ENCODE measurements at places on chromosomes 3 and 15. TPM values are rescaled to one million over a fixed set of nuclear protein-coding genes. Genes with fewer than 3 reads are reported as not detected.

Gene CFAP91
- 20.3 TPM for polyA plus RNA-seq

Gene PLSCR2
- polyA plus RNA-seq, result 1.1 TPM

Gene LIPC
- 18.8 TPM for polyA plus RNA-seq

GRCh38 chr3:31254483-31254882, 278.2 kb upstream of the STT3B start:
- DNase-seq, result no peak

Gene TMEM207
- polyA plus RNA-seq, result 23.9 TPM

- peak; percentile 21 for DNase-seq
Observed at GRCh38 chr3:173396191-173397041, 1.1 kb upstream of the NLGN1 start.

DNA sequence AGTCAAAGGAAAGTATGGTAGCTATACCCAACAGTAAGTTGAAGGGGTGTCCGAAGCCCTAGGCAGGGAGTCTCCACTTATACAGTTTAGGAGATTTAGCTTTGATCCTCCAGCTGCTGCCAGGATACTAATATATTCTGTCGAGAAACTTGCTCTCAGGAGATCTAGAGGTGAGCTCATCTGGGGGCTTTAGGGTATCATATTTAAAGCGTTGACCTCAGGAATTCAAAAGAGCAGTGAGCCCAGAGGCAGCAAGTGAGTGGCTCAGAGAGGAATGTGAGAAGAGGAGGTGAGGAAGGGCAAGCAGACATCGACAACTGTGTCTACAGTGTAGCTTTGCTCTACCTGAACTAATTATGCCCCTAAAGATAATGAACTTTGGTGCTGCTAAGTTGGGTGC, 245.1 kb upstream of the LRTM1 start:
- no peak for DNase-seq

Gene LPP
- 17.0 TPM for polyA plus RNA-seq

DNA sequence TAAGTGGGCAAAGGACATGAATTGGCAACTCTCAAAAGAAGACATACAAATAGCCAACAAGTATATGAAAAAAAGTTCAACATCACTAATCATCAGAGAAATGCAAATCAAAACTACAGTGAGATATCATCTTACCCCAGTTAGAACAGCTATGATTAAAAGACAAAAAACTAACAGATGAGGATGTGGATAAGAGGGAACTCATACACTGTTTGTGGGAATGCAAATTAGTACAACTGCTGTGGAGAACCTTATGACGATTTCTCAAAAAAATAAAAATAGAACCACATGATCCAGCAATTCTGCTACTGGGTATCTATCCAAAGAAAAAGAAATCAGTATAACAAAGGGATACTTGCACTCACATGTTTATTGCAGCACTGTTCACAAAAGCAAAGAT, 28.6 kb downstream of the NEK10 start:
- DNase-seq, result no peak

Gene SLC22A14
- 0.40 TPM for polyA plus RNA-seq

DNA sequence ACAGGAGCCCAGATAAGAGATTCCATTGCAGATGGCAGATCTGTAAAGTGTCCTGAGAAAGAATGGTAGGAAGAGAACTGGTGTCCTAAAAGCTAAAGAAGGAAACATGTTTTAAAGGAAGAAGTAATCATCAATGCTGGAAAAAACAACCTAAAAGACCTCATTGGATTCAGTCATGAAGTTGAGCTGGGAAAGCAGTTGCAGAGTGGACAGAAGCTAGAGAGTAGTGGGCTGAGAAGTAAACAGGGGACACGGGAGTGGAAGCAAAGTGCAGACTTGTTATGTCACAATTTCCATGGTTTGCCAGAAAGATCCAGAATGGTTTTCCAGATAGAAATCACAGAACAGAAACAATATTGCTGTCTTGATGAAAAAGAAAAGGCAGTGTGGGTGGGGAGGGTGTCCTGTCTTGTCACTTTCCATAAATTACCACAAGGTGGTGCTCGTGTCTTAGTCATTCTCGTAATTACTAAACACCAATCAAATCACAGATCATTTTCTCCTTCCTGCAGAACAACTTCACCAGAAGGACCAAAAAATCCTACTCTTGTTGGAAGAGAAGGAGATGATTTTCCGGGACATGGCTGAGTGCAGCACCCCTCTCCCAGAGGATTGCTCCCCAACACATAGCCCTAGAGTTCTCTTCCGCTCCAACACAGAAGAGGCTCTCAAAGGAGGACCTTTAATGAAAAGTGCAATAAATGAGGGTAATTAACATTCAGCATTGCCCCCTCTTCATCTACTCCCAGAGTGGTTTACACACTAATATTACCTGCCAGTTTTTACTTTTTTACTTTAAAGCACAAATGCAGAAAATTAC, 64.5 kb downstream of the KLHL25 start:
- DNase-seq, result no peak

GRCh38 chr15:64705006-64705405, 70.4 kb downstream of the RBPMS2 start:
- DNase-seq, result no peak

Gene BCL2A1
- 0.53 TPM for polyA plus RNA-seq

DNA sequence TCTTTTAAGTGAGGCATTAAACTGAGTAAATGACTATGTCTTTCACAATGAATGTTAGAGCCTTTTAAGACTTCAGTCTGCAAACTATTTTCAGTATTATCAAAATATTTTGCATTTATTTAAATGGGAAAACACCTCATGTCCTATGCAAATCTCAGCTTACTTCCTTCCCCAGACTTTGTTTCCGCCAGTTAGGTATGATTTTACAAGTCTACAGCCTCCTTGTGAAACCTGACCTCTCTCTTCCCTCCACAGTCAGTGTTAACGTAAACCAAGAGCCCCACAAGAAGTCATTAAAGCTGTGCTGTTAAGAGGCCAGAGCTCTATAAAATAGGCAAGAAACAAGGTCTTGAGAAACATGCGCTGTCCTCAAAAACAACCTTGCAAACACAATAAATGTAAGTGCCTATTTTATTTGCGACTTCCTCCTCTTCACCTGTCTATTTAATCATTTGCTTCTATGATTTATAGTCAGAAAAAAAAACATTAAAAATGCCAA, 48.3 kb downstream of the PRTG start:
- DNase-seq, result no peak

Gene NLGN1
- 3.9 TPM for polyA plus RNA-seq

DNA sequence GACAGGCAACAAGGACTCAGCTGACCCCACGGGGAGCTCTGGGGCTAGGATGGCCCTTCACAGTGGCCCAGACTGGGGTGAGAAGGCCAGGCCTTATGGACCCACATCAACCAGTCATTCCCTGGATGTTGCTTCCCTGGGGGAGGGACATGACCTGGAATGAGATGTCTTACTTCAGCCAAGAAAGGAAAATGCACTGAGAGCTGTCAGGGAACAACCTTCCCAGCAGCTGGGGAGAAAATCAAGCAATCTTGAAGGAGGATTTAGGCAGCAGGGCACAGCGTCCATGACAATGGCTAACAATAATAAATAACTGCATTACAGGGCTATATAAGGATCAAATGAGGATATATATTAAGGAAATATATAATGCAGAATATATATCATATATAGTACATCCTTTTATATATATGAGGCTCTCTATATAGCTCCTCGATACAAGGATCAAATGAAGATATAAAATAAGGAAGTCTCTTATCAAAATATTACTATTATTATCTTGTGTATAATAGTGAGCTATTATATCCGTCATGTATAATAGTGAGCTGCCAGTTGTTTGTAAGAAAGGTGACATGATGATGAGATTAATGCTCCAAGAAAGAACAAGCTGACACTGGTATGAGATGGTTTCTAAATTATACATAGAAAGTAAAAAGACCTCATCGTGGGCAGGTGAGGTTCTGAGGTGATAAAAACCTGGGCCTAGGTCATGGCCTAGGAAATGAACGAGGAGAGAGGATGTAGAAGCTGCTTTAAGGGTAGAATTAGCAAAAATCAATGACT, 117.8 kb upstream of the LIPC start:
- DNase-seq, result no peak

DNA sequence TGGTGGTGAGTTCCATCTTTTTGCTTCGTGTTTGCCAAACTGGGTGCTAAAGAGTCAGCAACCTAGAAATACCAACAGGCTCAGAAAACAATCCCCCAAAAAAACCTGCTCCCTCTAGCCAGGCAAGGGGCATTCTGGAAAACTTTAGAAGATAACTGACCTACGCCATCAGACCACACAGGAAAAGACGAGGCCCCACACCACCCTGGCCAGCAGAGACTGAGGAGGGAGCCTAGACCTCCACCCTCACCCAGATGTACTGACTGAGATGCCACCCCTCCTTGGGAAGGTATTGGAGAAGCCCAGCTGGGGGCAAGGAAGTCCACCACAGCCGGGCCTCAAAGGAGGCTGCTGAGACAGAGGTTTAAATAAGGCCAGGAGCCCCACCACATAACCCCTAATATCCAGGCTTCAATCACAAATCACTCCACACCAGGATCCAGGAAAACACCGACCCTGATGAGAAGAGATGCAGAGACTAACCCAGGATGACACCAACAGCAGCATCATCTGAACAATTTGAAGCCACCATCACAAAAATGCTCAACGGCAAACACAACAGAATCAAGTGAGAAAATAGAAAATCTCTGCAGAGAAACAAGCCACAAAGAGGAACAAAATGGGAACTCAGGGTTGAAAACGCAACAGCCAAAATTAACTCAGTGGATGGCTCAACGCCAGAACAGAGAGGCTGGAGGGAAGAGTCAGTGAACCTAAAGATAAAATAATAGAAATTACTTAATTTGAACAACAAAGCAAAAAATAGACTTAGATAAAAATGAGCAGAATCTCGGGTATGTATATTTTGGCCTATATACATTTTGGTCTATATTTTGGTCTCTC, 61.0 kb downstream of the TPRA1 start:
- no peak for DNase-seq

- DNase-seq, result no peak
Observed at GRCh38 chr15:38702178-38702912, 137.7 kb upstream of the RASGRP1 start.

Gene USP3
- 45.0 TPM for polyA plus RNA-seq

Gene CAMK1
- polyA plus RNA-seq, result 20.7 TPM

Gene IL17RE
- polyA plus RNA-seq, result 13.3 TPM

Gene PRTG
- 11.3 TPM for polyA plus RNA-seq

DNA sequence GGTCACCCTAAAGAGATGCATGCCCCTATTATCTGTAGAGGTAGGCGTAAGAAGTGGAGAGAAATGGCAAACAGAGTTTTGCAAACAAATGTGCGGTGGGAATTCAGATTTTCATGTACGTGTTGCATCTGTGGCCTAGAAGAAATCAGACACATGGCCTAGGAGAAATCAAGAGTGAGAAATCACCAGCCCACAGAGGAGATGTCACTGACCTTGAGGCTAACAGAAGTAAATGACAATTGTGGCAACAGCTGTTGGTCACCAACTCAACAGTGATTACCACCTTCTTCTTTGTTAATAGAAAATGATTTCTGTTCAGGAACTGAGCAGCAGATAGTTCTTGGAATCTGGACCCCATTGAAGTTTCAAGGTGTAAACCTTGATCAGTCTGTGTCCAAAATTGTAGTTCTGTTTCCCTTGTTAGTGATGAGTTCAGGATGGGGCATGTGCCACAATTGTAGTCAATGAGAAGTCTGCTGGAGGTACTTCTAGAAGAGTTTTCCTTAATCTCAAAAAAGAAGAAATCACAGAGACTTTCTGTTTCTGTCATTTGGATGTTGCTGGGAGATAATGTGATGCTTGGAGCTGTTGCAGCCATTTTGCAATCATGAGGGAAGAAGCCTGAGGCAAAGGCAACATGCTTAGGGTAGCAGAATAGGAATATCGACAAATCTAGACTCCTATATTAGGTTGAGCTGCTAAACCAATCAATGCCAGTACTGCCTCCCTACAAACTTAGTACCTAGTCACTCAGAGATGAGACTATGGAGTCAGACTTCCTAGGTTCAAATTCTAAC, 34.3 kb upstream of the RFTN1 start:
- DNase-seq, result no peak

Gene DAPK2
- 4.2 TPM for polyA plus RNA-seq

- no peak for DNase-seq
Observed at GRCh38 chr3:112786002-112786590, 60.6 kb downstream of the CD200R1L start.

- DNase-seq, result no peak
Observed at GRCh38 chr15:101014921-101015841, 96.0 kb downstream of the LRRK1 start.

GRCh38 chr3:58526515-58526957, 10.5 kb downstream of the ACOX2 start:
- DNase-seq, result no peak

Gene MYRIP
- polyA plus RNA-seq, result 2.4 TPM

Gene MYLK
- polyA plus RNA-seq, result 148 TPM

Gene CEP70
- 37.3 TPM for polyA plus RNA-seq

DNA sequence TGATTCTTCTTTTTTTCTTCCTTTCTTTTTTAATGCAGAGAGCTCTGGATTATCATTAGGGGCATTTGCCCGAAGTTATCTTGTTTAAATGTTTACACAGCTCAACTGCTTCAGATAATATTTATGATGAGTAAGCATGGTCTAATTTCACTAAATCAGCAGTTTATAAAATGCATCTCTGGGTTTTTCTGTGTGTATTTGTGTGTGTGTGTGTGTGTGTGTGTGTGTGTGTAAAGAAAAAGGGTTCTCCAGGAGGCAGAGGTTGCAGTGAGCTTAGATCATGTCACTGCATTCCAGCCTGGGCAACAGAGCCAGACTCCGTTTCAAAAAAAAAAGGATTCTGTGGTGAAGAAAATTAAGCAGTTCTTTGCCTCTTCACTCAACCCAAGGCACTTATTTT, 25.9 kb upstream of the TNFSF10 start:
- DNase-seq, result no peak

- DNase-seq, result no peak
Observed at GRCh38 chr3:133948131-133948810, 52.6 kb upstream of the RAB6B start.
